Smooth muscle cell of trachea (primary cell): ENCODE measurements at places on chromosomes 4 and X. TPM values are rescaled to one million over a fixed set of nuclear protein-coding genes. Genes with fewer than 3 reads are reported as not detected.

The SERTM2 gene
- under 0.01 TPM in 1 of 2 replicates, not detected in the other for total RNA-seq

The PABPC4L gene
- total RNA-seq = 0.17 and 0.58 TPM in 2 replicates

The SUPT20HL1 gene
- 0.15 and 0.17 TPM in 2 replicates for total RNA-seq

The FGFBP2 gene
- total RNA-seq = not detected in 2 replicates
